GM23338 (cell line): ENCODE measurements at places on chromosomes 11 and 22. TPM values are rescaled to one million over a fixed set of nuclear protein-coding genes. Genes with fewer than 3 reads are reported as not detected.
A peak's percentile ranks its signal among the peaks of the same experiment; 100 is the strongest.

GRCh38 chr11:103680826-103681225 is 355.6 kb upstream of the DDI1 start:
- H3K36me3 ChIP-seq = no peaks in the 10 kb centered on the region
- H3K27ac ChIP-seq = no peak overlapping the region
- H3K4me3 ChIP-seq = no peak overlapping the region
- H3K4me1 ChIP-seq = peaks cover 13% of the 10 kb centered on the region
- DNase-seq = no peak
- H3K27me3 ChIP-seq = no peaks in the 10 kb centered on the region

GRCh38 chr22:39109361-39109760 is 12.3 kb downstream of the APOBEC3H start:
- H3K27me3 ChIP-seq = peaks cover 7% of the 10 kb centered on the region
- peaks cover 5% of the 10 kb centered on the region for H3K4me1 ChIP-seq
- H3K27ac ChIP-seq = no peak overlapping the region
- no peak overlapping the region for H3K4me3 ChIP-seq
- no peak for DNase-seq

- H3K27ac ChIP-seq = peak within 1 kb of the TSS; percentile 89
- peaks cover 23% of the 10 kb centered on the region for H3K4me1 ChIP-seq
- no peaks in the 10 kb centered on the region for H3K36me3 ChIP-seq
- no peaks in the 10 kb centered on the region for H3K27me3 ChIP-seq
- DNase-seq = peak; percentile 74
These were observed at the start of gene UBE2L6 for GRCh38 chr11:57567515-57568329. UBE2L6 (minus strand) TSS chr11:57567672; CDS start chr11:57567611, 61 bp downstream.

GRCh38 chr11:60952742-60953170 is 780 bp upstream of the SLC15A3 start:
- no peak for DNase-seq
- H3K36me3 ChIP-seq = no peaks in the 10 kb centered on the region
- H3K27me3 ChIP-seq = peaks cover 30% of the 10 kb centered on the region
- H3K4me3 ChIP-seq = peak overlapping the region; percentile 68
- no peak overlapping the region for H3K27ac ChIP-seq
- H3K4me1 ChIP-seq = peaks cover 20% of the 10 kb centered on the region

B4GAT1 gene
- total RNA-seq = 41.9 TPM in 2 replicates

DNA sequence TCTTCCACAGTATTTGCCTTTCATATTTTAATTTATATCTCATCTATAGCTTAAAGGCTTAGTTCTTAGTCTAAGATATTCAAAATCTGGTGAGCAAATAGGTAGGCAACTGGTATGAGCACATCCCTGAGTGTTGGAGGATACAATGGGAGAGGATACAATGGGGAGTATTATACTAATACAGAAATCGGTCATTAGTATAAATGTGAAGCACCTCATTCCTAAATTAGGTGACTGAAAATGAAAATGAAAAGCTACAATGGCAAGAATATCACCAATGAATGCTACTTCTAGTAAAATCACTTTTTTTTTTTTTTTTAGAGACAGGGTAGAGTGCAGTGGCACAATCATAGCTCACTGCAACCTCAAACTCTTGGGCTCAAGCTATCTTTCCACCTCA is 21.0 kb downstream of the ENTHD1 start:
- DNase-seq = no peak
- H3K27ac ChIP-seq = no peak overlapping the region
- no peaks in the 10 kb centered on the region for H3K4me1 ChIP-seq
- H3K4me3 ChIP-seq = no peak overlapping the region

GRCh38 chr11:121482231-121483129 is 29.7 kb upstream of the SORL1-AS1 start:
- peaks cover 10% of the 10 kb centered on the region; the same call in 1 of the 2 replicates for H3K36me3 ChIP-seq
- no peak overlapping the region for H3K27ac ChIP-seq
- no peaks in the 10 kb centered on the region for H3K27me3 ChIP-seq
- H3K4me1 ChIP-seq = peaks cover 35% of the 10 kb centered on the region
- no peak overlapping the region for H3K4me3 ChIP-seq
- no peak for DNase-seq

DNA sequence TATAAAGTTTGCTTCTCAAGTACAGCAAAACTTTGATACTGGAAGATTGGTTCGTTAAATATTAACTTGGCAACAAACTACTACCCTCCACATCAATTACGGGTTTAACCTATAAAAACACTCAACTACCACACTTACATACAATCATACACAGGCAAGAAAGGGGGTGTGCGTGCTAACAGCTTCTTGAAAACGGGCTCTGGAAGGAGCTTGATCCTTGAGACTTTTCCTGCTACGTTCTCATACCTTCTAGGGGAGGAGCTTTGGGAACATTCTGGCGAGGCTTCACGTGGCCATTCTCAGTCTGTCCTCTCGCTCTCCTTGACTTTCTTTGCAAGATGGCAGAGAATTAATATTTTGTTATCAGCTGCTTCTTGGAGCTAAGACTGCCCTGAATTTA is 6.8 kb upstream of the ESAM start:
- no peaks in the 10 kb centered on the region for H3K4me1 ChIP-seq
- no peak overlapping the region for H3K27ac ChIP-seq
- H3K27me3 ChIP-seq = no peaks in the 10 kb centered on the region
- H3K4me3 ChIP-seq = no peak overlapping the region

MYO18B gene
- 0.27 and 0.45 TPM in 2 replicates for total RNA-seq

DNA sequence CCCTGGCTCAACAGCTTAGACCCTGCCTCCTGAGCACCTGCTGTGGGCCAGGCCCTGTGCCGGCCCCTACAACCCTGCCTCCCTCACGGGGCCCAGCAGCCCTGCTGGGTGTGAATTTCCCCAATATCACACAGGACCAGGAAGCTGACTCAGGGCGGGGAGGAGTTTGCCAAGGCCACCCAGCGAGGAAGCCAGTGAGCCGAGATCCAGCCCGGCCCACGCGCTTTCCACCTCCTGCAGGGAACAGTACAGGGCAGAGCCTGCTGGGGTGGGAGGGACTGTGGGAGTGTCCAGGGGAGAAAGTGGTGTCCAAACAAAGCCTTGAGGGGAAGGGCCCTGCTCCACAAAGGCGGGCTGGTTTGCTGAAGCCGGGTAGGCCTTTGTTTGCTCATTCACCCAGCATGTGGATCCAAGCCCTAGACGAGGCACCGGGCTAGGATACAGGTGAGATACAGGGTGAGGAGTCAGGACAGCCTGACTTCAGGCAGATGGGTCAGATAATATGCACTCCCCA is 26.8 kb downstream of the RPL3 start:
- H3K4me1 ChIP-seq = 0 out of 2 replicates have a peak, but pooled peaks cover under 1% of the 10 kb centered on the region
- no peaks in the 10 kb centered on the region for H3K36me3 ChIP-seq
- no peak overlapping the region for H3K4me3 ChIP-seq
- H3K27ac ChIP-seq = no peak overlapping the region
- DNase-seq = peak; percentile 47

DNA sequence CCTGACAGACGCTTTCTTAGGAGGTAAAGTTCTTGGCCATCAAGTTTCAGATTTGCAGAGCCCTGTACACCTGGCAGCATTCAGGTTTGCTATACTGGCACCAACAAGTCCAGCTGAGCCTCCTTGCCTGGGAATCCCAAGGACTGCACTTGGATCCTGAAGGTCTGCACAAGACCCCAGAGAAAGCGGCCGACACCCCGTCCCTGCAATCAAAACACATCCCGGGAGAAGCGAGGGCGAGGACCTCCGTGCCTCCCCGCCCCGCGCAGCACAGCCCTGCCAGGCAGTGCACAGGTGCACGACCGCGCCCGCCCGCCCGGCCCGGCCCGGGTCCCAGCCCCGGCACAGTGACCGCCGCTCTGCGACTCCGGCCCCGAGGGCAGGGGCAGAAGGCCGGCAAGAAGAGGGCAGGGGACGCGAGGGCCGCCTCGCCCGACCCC is 559 bp downstream of the MRTFA start:
- H3K4me3 ChIP-seq = peak overlapping the region; percentile 90
- no peak overlapping the region for H3K27ac ChIP-seq
- peaks cover 8% of the 10 kb centered on the region; the same call in 1 of the 2 replicates for H3K4me1 ChIP-seq
- peaks cover 3% of the 10 kb centered on the region; the same call in 1 of the 2 replicates for H3K27me3 ChIP-seq
- peak; percentile 50 for DNase-seq

DNA sequence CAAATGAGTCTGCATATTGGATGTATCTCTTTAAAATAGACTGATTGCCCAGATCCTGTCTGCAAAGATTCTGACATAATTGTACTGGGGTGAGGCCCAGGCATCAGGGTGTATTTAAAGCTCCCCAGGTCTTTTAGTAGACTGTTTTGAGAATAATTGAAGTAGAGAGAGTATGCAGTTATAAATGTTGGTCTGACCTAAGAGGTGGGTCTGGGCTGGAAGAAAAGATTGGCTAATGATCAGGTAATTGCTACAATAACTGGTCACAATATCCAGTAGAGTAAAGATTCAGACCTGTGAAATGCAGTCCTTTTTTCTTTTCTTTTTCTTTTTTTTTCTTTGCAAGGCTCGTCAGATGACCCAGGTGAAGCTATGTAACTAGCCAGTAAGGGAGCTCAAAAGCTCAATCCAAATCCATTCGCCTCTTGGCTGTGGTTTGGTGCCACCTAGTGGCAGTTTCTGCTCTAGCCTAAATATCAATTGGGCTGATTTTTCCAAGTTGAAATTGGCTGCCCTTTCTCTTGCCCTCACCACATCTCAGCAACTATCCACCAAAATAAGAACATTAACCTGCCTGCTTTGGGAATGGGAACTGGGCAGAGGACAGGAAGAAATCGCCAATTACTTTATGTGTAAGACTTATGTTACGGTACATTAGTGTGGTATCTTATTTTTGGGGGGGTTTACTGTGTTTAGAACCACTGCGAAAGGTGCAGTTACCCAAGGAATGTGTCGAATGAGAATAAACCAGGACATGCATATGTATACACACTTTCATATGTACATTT is 45.9 kb downstream of the ZNF143 start:
- DNase-seq = peak; percentile 97
- peaks cover 18% of the 10 kb centered on the region for H3K4me1 ChIP-seq
- peak overlapping the region; percentile 89 for H3K27ac ChIP-seq
- H3K36me3 ChIP-seq = peaks cover 15% of the 10 kb centered on the region
- no peaks in the 10 kb centered on the region for H3K27me3 ChIP-seq

DNA sequence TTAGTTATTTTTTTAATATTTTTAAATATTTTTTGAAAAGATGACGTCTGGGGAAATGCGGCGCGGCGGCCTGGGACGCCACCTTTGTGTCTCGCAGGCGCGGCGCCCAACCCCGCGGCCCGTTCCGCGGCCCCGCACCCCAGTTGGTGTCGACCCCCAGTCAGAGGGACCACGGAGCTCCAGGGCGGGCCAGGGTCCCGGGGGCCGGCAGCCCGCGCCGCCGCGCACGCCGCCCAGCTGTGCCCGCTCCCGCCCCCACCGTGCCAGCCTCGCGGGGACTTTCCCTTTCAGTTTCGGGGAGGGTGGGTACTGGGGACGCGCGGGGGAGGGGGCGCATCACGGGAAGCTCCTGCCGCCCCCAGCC is 1.6 kb downstream of the CCND1 start:
- H3K36me3 ChIP-seq = no peaks in the 10 kb centered on the region
- DNase-seq = peak; percentile 27

GRCh38 chr11:20131788-20132666 is 28.2 kb downstream of the DBX1 start:
- H3K4me1 ChIP-seq = peaks cover 3% of the 10 kb centered on the region; the same call in 1 of the 2 replicates
- DNase-seq = peak; percentile 88
- H3K4me3 ChIP-seq = peak overlapping the region; percentile 80
- H3K36me3 ChIP-seq = no peaks in the 10 kb centered on the region

DNA sequence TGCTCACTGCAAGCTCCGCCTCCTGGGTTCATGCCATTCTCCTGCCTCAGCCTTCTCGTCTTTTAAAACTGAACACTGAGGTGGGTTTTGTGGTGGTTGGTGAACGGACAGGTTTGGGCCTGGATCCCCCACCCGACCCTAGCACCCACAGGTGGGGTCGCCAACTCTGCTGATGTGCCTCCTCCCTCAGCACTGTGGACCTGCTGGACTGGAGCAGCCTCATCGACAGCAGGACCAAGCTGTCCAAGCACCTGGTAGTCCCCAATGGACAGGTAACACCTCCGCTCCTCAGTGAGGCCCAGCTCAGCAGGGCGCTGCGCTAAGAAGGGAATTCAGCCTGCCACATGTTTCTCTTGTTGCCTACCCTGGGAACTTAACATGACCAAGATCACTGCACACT is 15.2 kb downstream of the DGCR6L start:
- no peak overlapping the region for H3K27ac ChIP-seq
- no peaks in the 10 kb centered on the region for H3K36me3 ChIP-seq
- no peaks in the 10 kb centered on the region for H3K4me1 ChIP-seq
- no peak overlapping the region for H3K4me3 ChIP-seq
- no peak for DNase-seq

TENM4 gene
- 2.5 and 7.3 TPM in 2 replicates for total RNA-seq

PKDREJ gene
- not detected in 2 replicates for total RNA-seq

DNA sequence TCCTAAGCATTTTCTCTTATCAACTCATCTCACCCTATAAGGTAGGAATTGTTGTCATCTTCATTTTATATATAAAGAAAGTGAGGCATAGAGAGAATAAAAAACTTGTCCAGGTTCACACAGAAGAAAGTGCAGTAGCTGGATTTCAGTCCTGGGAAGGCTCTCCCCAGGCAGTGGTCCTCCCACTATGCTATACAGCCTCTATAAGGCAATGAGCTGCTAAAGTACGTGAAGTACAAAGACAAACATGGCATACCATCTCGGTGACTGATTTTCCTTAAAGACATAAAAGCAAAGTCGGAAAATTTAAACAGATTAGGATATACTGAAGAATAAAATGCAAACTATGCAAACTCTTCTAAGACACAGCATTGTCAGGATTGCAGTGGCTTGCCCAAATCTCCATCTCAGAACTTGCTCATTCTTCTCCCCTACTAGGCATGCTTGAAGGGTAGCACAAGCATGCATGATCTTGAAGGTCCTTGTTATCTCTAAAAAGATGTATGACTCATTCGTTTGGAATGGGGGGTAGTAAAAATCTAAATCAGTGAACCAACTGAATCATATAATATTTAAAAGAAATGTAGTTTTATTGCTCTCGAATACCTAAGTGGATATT is 97.8 kb upstream of the CSNK2A3 start:
- H3K27ac ChIP-seq = no peak overlapping the region
- no peaks in the 10 kb centered on the region for H3K36me3 ChIP-seq
- H3K27me3 ChIP-seq = no peaks in the 10 kb centered on the region
- no peak for DNase-seq
- no peak overlapping the region for H3K4me3 ChIP-seq
- H3K4me1 ChIP-seq = no peaks in the 10 kb centered on the region

SAA4 gene
- not detected in 2 replicates for total RNA-seq

- no peaks in the 10 kb centered on the region for H3K36me3 ChIP-seq
- H3K4me1 ChIP-seq = peaks cover 62% of the 10 kb centered on the region
- no peaks in the 10 kb centered on the region for H3K27me3 ChIP-seq
- DNase-seq = no peak
These were observed 80.5 kb downstream of the TEAD1 start for GRCh38 chr11:12754582-12755234.

DNA sequence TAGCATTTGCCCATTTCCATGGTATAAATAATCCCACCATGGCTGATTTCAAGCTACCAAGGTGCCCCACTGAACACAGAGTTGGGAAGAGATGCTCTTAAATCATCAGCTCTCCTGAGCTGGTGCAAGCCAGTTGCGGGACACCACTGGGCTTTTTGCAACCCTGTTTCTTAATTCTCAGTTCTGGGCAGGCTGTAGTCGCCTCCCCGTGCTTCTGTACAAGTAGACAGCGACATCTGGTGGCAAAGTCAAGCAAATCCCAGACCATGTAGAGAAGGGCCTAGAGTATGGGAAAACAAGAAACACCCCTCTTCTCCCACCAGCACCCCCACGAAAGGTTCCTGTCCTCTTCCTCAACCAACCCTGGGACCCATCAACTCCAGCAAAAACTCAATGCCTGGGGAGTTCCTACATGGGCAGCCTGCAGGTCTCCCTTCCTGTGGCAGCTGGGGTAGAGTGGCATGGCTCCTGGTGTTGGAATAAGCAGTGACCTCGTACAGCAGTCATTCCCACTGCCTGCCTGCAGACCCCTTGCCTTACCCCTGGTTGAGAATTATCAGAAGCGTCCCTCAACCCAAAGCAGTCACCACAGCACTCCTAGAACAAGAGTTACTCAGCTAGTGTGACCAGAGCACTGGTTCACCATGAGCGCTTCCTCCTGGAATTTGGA is 68.4 kb downstream of the IGLL5 start:
- no peak overlapping the region for H3K4me3 ChIP-seq
- no peaks in the 10 kb centered on the region for H3K36me3 ChIP-seq
- H3K4me1 ChIP-seq = 0 out of 2 replicates have a peak, but pooled peaks cover 4% of the 10 kb centered on the region
- H3K27ac ChIP-seq = no peak overlapping the region
- DNase-seq = peak; percentile 87
